ENCODE measurements at places on chromosomes 7 and 10. TPM values are rescaled to one million over a fixed set of nuclear protein-coding genes. Genes with fewer than 3 reads are reported as not detected.

The SHTN1 gene
- 5.0 TPM for total RNA-seq

DNA sequence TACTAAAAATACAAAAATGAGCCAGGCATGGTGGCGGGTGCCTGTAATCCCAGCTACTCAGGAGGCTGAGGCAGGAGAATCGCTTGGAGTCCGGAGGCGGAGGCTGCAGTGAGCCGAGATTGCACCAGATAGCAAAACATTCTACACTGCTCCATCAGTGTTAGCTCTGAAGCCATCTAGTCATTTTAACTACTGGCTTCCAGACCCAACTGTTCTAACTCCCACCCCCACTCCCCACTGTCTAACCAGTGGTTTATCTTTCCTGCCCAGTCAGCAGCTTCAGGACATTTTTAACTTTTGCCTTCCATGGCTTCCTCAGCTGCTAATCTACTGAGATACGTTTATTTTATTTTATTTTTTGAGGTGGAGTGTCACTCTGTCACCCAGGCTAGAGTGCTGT, 6.2 kb upstream of the FRAT1 start:
- H3K27me3 ChIP-seq: no peaks in the 10 kb centered on the region
- no peak overlapping the region for H3K4me3 ChIP-seq
- no peak overlapping the region for H3K27ac ChIP-seq

GRCh38 chr7:4613846-4614548, 68.1 kb upstream of the FOXK1 start:
- DNase-seq: no peak
- H3K4me1 ChIP-seq: peaks cover 4% of the 10 kb centered on the region
- peak overlapping the region; percentile 17 for H3K4me3 ChIP-seq
- no peaks in the 10 kb centered on the region for H3K36me3 ChIP-seq
- H3K27ac ChIP-seq: peak overlapping the region; percentile 8

The ATOH7 gene
- total RNA-seq: not detected

- H3K4me3 ChIP-seq: no peak overlapping the region
- DNase-seq: no peak
- no peaks in the 10 kb centered on the region for H3K27me3 ChIP-seq
- no peak overlapping the region for H3K27ac ChIP-seq
- no peaks in the 10 kb centered on the region for H3K4me1 ChIP-seq
- H3K36me3 ChIP-seq: no peaks in the 10 kb centered on the region
Measured at GRCh38 chr10:58565271-58565670, 52.6 kb downstream of the BICC1 start.

GRCh38 chr7:37497576-37497975, 48.9 kb upstream of the ELMO1 start:
- no peaks in the 10 kb centered on the region for H3K36me3 ChIP-seq
- H3K27ac ChIP-seq: no peak overlapping the region
- H3K4me1 ChIP-seq: no peaks in the 10 kb centered on the region
- no peaks in the 10 kb centered on the region for H3K27me3 ChIP-seq

Measured in uterus (tissue), 4 donors.